HuH-7.5 (cell line): ENCODE measurements at places on chromosomes 2 and 18.

- no peak for DNase-seq
Observed at GRCh38 chr2:38441346-38441745, 64.3 kb upstream of the ATL2 start.

DNA sequence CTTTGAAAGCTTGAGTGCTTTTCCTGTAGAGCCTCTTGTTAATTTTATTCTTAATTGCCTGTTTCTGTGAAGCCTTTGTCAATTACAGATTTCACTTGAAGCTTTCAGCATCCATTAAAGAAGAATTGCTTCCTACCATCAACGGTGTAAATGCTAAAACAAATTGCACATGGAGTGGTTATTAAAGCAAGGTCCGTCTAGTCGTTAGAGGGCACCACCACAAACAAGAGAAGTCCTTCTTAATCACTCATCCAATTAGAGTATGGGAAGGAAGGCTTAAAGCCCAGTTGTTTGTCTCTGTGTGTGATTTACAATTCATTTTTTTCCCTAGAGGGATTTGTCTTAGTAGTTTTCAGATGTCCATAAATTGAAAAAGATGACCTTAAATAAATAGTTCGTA lies 1.6 kb downstream of the KCNJ3 start:
- no peak for DNase-seq

DNA sequence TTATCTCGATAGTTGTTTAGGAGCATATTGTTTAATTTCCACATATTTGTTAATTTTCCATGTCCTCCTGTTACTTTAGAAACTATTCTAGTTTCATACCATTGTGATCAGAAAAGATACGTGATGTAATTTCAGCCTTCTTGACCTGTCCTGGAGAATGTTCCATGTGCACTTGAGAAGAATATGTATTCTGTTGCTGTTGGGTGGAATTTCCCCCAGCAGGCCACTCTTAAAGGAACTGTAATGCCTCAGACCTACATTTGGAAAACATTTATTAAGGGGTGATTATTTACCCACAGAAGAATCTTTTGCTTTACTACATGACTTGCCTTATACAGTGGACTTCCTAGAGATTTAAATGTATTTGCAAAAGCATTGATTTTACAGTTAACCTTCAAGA lies 55.5 kb downstream of the LIMS1 start:
- no peak for DNase-seq

GRCh38 chr2:130156624-130157004 lies 11.7 kb upstream of the CCDC74B start:
- no peak for DNase-seq

DNA sequence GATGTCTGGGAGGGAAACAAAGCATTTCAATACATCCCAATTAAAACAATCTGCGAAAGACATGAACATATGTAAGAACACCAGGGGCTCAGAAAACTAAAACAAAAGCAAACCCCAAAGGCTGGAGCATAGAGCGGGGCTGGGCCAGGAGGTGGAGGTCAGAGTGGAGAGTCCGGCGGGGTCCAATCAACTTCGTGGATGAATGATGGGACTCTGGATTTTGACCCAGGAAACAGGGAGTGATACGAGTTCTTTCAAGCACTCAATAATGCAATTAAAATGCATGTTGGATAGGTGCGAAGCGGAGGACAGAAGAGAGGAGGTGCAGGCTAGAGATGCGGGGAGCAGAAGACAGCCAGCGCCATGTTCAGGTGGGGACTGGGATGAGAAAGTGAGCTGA lies 200.7 kb upstream of the PXDN start:
- DNase-seq: no peak

- DNase-seq: no peak
Observed at GRCh38 chr2:8134473-8134932, 547.4 kb upstream of the ID2 start.
